Stimulated activated CD4-positive, alpha-beta T cell treated with anti-CD3 and anti-CD28 coated beads, Interleukin-1b, Interleukin-23, amount 100 ng/mL, for 1 hour (primary cell): ENCODE measurements at places on chromosomes 1 and 21.

GRCh38 chr1:89254658-89255287 is 17.9 kb downstream of the GBP5 start:
- DNase-seq = no peak

- no peak for DNase-seq
These were observed 26.3 kb upstream of the PTGFR start for GRCh38 chr1:78464449-78464891.

- DNase-seq = no peak
These were observed 24.7 kb upstream of the LRRC47 start for GRCh38 chr1:3821004-3821403.

DNA sequence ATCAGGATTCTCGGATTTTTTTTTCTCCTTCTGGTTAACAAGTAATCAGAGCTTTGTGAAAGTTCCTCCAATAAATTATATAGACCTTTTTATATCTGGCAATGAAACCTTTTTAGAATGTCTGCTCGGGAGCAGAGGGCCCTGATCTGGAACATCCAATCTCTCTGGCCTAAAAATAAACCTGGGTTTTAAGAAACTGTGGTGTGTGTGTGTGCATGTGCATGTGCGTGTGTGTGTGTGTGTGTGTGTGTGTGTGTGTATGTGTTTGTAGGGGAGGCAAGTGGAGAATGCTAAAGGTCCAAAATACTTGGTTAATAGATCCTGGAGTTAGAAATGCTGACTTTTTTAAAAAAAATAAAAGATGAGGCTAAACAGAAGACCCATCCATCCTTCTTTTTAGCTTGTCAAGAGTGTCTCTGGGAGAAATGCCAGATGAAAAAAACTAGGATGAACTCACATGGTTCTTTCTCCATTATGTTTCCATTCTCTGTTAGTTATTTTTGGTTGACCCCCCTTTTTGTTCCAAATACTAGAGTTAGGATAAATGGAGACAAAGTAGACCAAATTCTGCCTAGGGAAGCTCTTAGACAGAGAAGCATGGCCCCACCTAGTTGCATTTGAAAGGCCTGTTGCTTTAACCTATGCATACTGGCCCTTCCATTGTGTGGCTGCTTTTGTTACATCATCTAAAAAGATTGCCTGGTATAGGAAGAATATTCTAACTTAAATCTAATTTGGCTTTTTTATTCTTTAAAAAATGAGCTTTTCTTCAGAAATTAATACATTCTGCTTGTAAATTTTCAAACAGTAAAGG is 175.9 kb downstream of the PAPPA2 start:
- no peak for DNase-seq
